ENCODE measurements at places on chromosomes 7 and 10.

DNA sequence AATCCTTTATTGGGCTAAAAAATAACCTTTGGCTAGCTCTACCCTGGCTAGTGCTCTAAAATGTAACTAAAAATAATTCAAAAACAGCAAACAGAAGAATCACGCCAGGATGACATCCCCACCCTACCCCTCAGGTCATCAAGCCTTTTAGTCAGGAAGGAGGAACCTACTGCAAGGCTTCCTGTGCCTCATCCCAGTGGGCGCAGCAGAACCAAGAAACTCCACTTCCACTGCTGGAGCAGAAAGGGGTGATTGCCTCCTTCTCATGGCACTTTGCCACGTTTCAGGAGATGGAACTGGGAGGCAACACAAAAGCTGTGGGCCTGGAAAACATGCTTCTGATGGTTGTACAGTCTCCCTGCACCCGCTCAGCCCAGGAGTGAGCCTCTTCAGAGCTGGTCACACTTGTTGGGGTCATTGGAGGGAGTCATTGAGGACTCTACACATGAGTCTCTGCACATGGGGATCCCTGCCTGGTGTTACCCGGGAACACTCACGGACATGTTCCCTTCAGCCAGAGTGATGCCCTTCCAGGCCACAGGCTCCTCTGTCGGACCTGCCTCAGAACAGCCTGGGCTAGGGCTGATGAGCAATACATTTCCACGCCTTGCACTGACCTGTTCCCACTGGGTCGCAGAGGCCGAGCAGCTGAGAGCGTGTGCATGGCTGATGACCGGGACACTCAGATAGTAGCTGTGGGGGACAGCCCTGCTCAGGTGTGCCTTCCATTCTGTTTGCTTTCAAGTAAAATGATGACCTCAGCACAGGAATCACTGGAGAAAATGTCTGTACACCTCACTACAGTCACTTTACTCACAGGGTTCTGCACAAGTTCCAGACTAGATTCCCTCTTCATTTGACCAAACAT, 355.3 kb downstream of the FGFR2 start:
- DNase-seq = no peak

DNA sequence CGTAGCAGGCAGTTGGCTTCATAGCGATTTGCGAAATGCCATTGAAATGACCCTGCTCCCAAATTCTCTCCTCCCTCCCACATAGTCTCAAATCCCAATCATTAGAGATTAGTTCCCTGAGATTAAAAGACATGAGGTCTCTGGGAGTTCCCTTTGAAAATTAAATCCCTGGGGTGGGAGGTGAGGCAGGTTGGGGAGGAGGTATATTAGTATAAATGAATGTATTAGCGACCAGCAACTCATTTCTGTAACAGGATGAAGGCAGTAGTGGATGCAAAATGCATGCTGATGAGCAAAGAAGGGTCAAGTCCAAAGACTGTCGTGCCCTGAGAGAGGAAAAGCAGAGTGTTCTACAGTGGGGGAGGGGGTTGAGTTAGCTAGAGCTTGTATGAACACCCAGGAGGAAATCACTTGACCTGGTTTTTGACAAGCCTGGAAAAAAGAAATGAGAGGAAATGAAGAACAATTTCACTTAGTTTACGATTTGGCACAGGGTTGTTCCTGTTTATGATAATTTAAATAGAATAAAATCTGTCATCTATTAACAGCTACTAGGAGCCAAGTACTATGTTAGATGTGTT, 79.6 kb upstream of the MTPN start:
- DNase-seq = no peak

GRCh38 chr7:45564886-45565455, 9.2 kb upstream of the ADCY1 start:
- no peak for DNase-seq

DNA sequence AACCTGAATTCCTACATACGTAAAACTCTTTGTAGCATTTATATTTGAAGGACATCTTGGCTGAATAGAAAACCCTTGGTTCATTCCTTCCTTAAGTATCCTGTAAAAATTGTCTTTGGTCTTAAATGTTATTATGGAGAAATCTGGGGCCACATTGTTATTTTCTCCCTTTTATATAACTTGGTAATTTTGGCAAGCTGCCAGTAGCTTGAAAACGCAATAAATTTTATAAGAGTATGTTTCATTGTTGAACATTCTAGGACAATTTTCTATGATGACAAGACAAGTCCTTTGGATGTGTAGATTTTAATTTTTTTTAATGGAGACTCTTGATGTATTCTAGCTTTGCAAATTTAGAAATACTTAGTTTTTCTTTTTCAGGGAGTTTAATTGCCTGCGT, 191.9 kb downstream of the ABCA13 start:
- no peak for DNase-seq

- DNase-seq = no peak
Measured at GRCh38 chr7:3206101-3206500, 95.0 kb upstream of the SDK1 start.

DNA sequence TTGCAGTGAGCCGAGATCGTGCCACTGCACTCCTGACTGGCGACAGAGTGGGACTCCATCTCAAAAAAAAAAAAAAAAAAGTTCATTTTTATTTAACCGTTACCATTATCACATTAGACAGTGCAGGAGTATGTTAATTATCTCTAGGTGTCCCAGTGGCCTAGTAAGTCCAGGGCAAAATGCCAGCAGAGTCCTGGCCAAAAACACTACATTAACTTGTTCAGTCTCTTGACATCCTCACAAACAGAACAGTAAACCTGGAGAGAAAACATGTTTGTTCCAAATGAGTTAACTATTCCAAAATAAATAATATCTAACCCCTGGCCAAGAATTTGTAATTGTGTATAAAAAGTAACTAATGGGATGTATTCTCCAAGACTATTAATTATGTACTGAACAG, 43.2 kb downstream of the PTPRZ1 start:
- no peak for DNase-seq

- DNase-seq = no peak
Measured at GRCh38 chr7:6020371-6021286, 10.5 kb upstream of the ANKRD61 start.

DNA sequence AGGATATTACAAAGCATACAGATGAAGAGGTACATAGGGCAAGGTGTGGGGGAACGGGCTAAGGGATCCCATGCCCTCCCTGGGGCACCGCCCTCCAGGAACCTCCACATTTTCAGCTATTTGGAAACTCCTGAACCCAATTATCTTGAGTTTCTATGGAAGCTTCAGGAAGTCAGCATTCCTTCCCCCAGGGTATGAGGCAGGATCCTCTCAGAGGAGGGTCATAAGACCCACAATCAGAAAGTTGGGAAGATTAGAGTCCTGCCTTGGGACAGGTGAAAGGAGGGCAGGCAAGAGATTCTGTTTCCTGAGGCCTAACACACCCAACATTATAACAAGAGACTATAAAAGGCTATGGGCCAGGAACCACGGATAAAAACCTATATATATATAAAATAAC, 98.0 kb downstream of the RALA start:
- no peak for DNase-seq

GRCh38 chr10:13382703-13383398, 34.8 kb upstream of the SEPHS1 start:
- DNase-seq = peak; percentile 42

GRCh38 chr7:50449501-50449880, 659 bp downstream of the FIGNL1 start:
- no peak for DNase-seq

DNA sequence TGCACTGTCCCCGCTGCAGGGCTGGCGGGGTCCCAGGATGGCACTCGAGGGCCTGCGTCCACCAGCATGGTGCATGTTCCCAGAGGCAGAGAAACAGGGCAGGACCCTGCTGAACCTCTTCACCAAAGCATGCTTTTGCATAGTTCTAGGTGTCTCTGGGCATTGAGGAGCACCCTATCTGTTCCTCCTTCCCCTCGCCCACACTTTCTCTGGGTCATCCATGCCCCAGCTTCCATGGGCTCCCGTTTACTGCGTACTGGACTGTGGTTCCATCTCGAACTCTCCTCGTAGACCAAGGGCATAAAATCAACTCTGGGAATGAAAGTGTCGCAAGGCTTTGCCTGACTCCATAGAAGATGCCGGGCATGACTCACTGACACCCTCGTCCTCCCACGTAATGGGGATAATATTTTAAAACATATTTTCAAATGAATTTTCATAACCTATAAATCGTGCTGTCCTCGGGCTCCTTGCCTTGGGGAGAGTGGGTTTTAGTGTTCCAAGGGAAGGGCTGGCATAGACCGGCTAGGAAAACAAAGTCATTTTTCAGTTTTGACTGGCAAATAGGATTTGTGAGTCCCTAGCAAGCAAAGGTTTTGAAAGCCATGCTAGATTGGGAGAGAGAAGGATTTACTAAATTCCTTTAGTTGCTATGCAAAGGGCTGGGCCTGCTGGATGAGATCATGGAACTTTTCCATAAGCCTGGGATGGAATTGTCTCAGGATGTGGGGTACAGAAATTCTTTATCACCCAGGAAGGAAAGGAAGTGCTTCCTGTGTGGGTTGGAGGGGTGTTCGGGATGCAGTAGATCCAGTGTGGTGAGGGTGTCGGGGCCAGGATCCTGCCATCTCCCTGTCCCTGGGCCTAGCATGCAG, 498.7 kb upstream of the MKI67 start:
- no peak for DNase-seq

GRCh38 chr7:122457969-122458368, 153.4 kb upstream of the FEZF1 start:
- no peak for DNase-seq

- no peak for DNase-seq
Measured at GRCh38 chr7:44607141-44608068, 978 bp downstream of the OGDH start.

GRCh38 chr7:100682228-100682741, 8.7 kb downstream of the GNB2 start:
- no peak for DNase-seq

- no peak for DNase-seq
Measured at GRCh38 chr7:155526225-155526624, 20.1 kb downstream of the CNPY1 start.

GRCh38 chr10:49642311-49642710, 28.5 kb downstream of the CHAT start:
- DNase-seq = no peak

- no peak for DNase-seq
Measured at GRCh38 chr10:44805466-44806210, 105.5 kb upstream of the TMEM72 start.

- peak; percentile 49 for DNase-seq
Measured at GRCh38 chr7:151247611-151248345, 716 bp downstream of the SMARCD3 start.

DNA sequence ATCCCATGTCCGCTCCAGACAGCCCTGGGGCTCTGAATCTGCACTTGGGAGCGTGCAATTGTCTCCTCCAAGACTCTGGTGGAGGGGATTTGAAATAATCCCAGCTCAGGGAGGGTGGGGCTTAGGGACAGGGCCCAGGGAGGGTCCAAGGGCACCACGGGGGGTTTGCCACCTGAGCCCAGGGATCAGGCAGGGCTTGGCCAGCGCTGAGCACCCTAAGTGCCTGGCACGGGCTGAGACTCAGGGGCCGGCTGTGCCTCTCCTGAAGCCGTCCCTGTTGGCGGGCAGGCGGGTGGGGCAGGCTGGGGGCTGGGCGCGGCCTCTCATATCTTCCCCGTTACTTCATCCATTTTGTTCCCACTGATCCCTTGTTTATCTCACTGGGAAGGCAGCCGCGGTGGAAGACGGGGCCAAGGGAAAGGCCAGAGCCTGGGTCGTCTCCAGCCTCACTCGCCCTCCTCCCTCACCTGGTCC, 41.8 kb upstream of the ELN start:
- DNase-seq = no peak

- no peak for DNase-seq
Measured at GRCh38 chr10:116134322-116134721, 138.7 kb downstream of the GFRA1 start.

GRCh38 chr7:39985398-39985918, 35.4 kb downstream of the CDK13 start:
- no peak for DNase-seq

- no peak for DNase-seq
Measured at GRCh38 chr7:37229381-37229780, 219.3 kb downstream of the ELMO1 start.

- DNase-seq = no peak
Measured at GRCh38 chr10:46318799-46319198, 32.0 kb downstream of the ANTXRL start.

DNA sequence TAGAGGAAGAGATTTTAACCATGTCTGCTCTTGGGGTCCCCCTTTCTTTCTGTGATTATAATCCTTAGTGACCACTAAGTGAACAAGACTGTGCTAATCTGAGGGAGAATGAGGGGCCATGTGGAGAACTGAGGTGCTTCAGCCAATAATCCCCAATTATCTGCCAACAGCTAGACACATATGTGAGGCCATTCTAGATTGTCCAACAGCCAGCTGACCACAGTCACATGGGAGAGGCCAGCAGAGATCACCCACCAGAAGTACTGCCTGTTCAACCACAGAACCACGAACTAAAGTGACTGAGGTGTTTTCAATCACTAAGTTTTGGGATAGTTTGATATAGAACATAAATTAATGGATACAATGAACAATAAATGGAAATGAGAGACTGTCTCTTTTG, 74.3 kb downstream of the SEMA3E start:
- DNase-seq = no peak

- no peak for DNase-seq
Measured at GRCh38 chr7:144656965-144657517, 178.8 kb downstream of the TPK1 start.

GRCh38 chr7:150444674-150445365, 5.6 kb upstream of the GIMAP8 start:
- DNase-seq = no peak

- no peak for DNase-seq
Measured at GRCh38 chr7:107370816-107371215, 99.0 kb upstream of the GPR22 start.

GRCh38 chr10:75610183-75610582, 178.8 kb downstream of the LRMDA start:
- DNase-seq = no peak

DNA sequence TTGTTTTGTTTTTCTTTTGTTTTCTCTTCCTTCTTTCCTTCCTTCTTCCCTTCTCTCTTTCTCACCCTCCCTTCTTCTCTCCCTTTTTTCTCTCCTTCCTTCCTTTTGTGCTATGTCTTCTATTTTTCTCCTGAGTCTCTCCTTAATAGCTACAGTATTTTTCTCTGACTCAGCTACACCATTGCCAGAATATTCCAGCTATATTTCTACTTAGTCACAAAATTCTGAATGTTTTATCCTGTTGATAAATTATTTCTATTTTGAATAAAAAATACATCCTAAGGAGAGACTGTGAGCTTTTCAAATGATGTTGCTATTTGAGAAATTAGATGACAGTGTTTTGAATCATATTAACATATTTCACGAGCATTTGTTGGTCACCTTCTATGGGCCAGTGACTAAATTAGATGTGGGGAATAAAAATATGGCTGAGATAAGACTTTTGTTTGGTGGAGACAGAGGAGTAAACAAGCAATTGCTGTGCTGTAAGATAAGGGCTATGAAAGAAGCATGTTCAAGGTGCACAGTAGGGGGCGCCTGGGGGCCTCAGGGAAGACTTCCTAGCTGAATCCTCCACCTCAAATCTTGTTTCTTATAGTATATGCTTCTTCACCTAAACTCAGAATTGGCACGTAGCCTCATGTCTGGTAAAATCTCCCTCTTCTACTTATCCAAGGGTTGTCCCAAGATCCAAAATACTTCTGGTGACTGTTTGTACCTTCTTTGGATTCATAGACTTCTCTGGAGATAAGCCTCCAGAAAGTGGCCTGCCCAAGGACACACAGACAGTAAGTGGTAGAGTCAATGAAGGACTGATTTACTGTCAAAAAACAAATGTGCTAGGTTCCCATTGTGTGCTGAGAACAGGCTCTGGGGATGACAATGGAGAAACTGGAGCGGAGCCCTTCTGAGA, 115.5 kb upstream of the CREB5 start:
- no peak for DNase-seq

- no peak for DNase-seq
Measured at GRCh38 chr7:155530601-155531000, 15.8 kb downstream of the CNPY1 start.

- DNase-seq = no peak
Measured at GRCh38 chr10:34151931-34152330, 663.2 kb downstream of the PARD3 start.
